ENCODE measurements at places on chromosomes 3 and 15. TPM values are rescaled to one million over a fixed set of nuclear protein-coding genes. Genes with fewer than 3 reads are reported as not detected.
A peak's percentile ranks its signal among the peaks of the same experiment; 100 is the strongest.

ERICH6 gene
- not detected for total RNA-seq

- no peak for DNase-seq
- no peaks in the 10 kb centered on the region for H3K4me1 ChIP-seq
- no peak overlapping the region for H3K4me3 ChIP-seq
Observed at GRCh38 chr15:50665938-50666337, 20.7 kb downstream of the TRPM7 start.

- no peaks in the 10 kb centered on the region for H3K36me3 ChIP-seq
- DNase-seq: no peak
- H3K27me3 ChIP-seq: no peaks in the 10 kb centered on the region
- no peak overlapping the region for H3K27ac ChIP-seq
Observed at GRCh38 chr3:169497567-169498257, 165.8 kb downstream of the MECOM start.

DNA sequence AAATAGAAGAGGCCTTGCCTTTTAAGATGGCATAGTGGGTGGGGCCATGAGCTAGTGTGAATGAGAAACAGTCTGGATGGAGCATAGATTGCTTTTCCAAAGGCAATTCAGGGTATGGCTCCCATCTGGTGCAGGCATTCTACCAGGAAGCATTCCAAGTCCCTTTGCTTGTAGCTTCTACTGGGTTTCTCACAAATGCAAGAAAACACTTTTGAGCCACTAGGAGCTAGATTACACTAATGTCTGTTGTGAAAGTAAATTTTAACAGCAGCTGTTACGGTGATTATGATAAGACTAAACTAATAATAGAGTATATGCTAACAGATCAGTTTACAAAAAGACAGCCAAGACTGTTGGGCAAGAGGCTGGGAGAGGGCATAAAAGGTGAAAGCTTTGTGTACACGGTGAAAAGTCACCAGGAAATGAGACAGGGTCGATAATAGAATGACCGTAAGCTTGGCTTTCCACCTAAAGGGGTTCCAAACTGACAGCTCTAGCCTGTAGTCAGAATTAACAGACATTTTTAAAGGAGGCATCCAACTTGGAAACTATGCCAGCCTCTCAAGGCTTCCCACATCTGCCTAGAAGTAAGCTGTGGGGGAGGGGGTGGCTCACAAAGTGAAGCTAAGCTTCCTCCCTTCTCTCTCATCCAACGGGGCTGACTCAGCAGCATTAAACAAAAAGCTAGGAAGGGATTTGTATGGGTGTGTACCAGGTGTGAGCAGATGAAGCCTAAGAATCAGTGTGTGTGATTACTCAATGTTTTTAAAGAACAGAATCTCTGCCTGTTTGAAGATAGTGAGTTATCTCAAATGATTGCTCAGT lies 61.1 kb upstream of the GPD1L start:
- no peak overlapping the region for H3K4me3 ChIP-seq
- H3K36me3 ChIP-seq: no peaks in the 10 kb centered on the region
- no peak overlapping the region for H3K27ac ChIP-seq
- peak; percentile 42 for DNase-seq
- no peaks in the 10 kb centered on the region for H3K27me3 ChIP-seq
- H3K4me1 ChIP-seq: peaks cover 5% of the 10 kb centered on the region

GRCh38 chr3:100844063-100844936 lies 135.0 kb downstream of the TFG start:
- H3K36me3 ChIP-seq: no peaks in the 10 kb centered on the region
- no peak for DNase-seq
- no peaks in the 10 kb centered on the region for H3K4me1 ChIP-seq
- no peak overlapping the region for H3K27ac ChIP-seq

GRCh38 chr15:96037584-96037983 lies 292.9 kb upstream of the NR2F2 start:
- H3K4me3 ChIP-seq: no peak overlapping the region
- H3K36me3 ChIP-seq: no peaks in the 10 kb centered on the region
- DNase-seq: no peak
- H3K27me3 ChIP-seq: no peaks in the 10 kb centered on the region
- no peak overlapping the region for H3K27ac ChIP-seq

- no peaks in the 10 kb centered on the region for H3K36me3 ChIP-seq
- H3K27ac ChIP-seq: no peak overlapping the region
Observed at GRCh38 chr3:3578718-3579117, 220.5 kb upstream of the LRRN1 start.

DNA sequence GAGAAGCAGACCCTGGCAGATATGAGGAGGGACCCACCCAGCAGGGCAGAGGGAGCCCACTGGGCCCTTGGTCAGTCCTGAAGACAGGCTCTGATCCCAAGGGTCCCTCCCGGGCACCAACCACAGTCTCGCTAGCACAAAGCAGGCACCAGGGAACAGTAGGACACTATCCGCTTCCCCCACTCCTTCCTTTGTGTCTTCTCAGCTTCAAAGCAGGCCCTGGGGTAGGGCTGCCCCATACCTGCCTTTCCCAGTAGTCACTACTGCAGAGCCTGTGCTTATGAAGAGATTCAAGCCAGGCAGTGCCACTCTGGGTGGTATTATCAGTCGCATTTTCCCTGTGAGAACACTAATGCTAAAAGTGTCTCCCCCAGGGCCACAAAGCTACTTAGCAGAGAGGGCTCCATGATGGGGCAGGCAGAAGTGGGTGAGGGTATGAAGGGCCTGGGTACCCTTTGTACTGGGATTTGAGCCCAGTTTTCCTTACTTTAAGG lies 32.7 kb downstream of the SRPRB start:
- H3K4me3 ChIP-seq: no peak overlapping the region
- no peak for DNase-seq
- no peaks in the 10 kb centered on the region for H3K27me3 ChIP-seq
- H3K4me1 ChIP-seq: no peaks in the 10 kb centered on the region
- no peak overlapping the region for H3K27ac ChIP-seq
